ENCODE measurements at places on chromosomes 11 and 22. TPM values are rescaled to one million over a fixed set of nuclear protein-coding genes. Genes with fewer than 3 reads are reported as not detected.

DNA sequence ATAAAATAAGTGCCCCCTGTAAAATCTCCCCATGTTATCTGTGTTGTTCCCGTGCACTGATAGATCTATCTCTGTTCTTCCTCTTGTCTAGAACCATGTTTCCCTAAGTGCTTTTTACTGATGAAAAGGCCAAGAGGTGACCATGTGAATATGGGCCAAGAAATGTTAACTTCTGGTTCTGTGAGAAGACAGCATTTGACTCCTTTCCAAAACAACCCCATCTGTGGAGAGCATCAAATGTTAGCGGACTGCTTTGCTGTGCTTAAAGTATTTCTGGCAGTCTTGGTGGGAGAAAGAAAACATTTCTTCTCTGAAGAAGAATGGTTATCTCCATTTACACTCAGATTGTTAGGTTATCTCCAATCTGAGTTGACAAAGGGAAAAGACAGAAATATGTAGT lies 58.6 kb upstream of the GUCY1A2 start:
- DNase-seq, result no peak

The ALX4 gene
- polyA plus RNA-seq, result 0.13 TPM

The RASL10A gene
- not detected for polyA plus RNA-seq

DNA sequence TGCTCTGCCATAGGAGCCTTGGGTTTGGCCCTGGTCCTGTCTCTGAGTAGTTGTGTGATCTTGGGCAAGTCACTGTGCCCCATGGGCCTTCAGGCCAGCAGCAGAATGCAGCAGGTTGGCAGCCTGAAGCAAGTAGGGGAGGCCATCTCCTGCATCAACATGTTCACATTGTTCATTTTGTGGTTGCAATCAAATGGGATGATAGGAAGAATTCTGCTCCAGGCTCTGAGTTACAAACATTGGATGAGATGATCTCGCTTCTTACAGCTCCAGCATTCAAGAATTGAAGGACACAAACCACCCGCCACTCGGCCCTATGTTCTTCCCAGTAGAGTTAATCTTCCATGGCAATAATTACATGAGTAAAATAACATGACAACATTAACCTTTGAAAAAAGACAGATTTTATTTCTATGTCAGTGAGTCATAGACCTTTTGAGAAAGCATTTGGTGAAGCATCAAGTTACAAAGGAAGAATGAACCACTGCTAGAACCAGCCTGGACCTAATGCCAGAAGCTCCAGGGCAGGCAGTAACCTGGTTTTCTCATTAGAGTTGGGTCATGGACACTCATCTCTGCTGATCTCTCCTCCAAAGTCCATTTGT lies 308.3 kb upstream of the NCAM1 start:
- DNase-seq, result no peak

The NPAS4 gene
- polyA plus RNA-seq, result 0.13 TPM

The MS4A15 gene
- not detected for polyA plus RNA-seq

GRCh38 chr11:73258104-73259035 lies 13.8 kb upstream of the P2RY6 start:
- no peak for DNase-seq

DNA sequence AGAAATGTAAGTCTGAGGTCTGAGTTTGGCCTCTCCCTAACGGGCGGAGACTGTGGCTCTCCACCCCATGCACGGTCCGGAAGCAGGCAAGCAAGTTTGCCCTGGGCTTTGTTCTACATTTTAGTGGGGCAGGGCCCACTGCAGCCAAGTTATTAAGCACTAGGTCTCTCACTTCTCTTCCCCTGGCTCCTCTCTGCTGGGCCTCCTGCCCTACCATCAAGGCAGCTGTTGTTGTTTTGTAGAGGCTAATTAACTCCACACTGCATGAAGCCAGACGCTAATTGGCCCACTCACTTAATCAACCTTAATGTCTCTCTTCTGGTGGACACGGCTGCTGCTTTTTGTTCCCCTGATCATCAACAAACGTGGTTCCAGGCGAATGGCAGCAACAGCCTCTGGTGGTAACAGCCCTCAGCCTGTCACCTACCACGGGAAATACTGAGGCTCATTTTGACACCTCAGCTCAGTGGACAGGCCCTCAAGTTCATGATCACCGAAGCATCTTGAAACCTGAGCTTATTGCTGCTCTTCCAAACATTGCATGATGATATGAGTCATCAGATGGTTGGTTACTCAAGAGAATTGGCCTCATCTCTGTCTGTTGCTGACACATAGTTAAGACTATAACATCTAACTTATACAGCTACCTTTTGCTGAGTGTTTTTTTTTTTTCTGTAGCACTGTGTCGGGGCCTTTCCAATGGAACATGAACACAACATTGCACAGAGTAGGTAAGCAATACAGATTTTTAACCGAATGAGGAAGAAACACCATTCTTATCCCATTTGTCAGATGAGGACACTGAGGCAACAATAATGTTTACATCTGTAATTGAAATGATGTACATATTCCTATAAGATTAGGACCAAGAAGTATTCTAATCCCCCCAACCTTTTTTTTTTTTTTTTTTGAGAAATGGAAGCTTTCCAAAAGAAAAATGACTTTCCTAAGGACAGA lies 20.8 kb upstream of the LMO2 start:
- DNase-seq, result no peak

DNA sequence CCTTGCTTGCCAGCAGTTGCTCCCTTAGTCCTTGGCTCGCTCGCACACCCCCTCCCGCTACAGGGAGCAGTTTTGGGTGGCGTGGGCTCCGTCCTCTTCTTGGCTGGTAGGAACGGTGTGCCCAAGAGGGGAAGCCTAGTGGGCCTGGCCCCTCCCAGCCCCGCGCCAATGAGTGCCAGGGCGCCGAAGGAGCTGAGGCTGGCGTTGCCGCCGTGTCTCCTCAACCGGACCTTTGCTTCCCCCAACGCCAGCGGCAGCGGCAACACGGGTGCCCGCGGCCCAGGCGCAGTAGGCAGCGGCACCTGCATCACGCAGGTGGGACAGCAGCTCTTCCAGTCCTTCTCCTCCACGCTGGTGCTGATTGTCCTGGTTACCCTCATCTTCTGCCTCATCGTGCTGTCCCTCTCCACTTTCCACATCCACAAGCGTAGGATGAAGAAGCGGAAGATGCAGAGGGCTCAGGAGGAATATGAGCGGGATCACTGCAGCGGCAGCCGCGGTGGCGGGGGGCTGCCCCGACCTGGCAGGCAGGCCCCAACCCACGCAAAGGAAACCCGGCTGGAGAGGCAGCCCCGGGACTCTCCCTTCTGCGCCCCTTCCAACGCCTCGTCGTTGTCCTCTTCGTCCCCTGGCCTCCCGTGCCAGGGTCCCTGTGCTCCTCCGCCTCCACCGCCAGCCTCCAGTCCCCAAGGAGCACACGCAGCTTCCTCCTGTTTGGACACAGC lies 1.6 kb downstream of the C11orf87 start:
- DNase-seq, result no peak

The SLC43A3 gene
- polyA plus RNA-seq, result 24.4 TPM

The OR51I1 gene
- polyA plus RNA-seq, result not detected

The SYNGR1 gene
- 27.4 TPM for polyA plus RNA-seq

The NAV2 gene
- polyA plus RNA-seq, result 48.4 TPM

GRCh38 chr11:118651820-118652219 lies 27.6 kb downstream of the TREH start:
- no peak for DNase-seq

DNA sequence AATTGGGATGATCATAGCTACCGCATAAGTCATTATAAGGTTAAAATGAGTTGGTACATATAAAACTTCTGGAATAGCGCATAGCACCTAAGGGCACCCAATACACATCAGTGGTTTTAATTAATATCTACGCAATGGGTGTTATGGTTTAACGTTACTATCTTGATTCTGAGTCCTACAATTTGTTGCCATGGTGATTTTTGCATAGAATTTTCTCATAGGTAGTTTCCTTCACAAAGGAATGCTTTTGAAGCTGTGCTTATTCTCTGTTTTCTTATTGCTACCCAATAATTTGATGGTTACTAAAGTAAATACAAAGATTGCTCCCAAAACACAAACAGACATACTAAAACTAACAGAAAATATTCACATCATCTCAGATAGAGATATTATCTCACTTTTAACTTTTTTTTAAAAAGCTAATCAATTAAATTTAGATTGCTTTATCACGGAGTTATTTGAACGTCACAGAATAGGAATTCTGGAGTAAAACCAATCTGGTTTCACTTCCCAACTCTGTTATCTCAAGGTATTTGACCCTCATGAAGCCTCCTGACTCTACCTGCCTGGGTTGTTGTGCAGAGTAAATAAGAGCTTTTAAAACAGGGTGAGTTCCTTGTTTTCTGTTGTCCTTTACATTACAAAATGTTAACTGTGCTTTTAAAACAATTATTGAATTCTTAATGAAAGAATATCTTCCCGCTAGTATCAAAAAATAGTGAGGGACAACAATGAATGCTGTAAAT lies 635.5 kb upstream of the CCDC90B start:
- no peak for DNase-seq

All from renal pelvis (tissue), 12 donors.